ENCODE measurements at places on chromosomes 2 and 18. TPM values are rescaled to one million over a fixed set of nuclear protein-coding genes. Genes with fewer than 3 reads are reported as not detected.

FAM228A gene
- total RNA-seq: 0.22 TPM

SLC19A3 gene
- total RNA-seq: not detected

ELOA2 gene
- not detected for total RNA-seq

ADAM23 gene
- total RNA-seq: 7.7 TPM

CIDEA gene
- not detected for total RNA-seq

VSNL1 gene
- total RNA-seq: not detected

GAREM1 gene
- total RNA-seq: 0.34 TPM
